ENCODE measurements at places on chromosomes 13 and 19.

DNA sequence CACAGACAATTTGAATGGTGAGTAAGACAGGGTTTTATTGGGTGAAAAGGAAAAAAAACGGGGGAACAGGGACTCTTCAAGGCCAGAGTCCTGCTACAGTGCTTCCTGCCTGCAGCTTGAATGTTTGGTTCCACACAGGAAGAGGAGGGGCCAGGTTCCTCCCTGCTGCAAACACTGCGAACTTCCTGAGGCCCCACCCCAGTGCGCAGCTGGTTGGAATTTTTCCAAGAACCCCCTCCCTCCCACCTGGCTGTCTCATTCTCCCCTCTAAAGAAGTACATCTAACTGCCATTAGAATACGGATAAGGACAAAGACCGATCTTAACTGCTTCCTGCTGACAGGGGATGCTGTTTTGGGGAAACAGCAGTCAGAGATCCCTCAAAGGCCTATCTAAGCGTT is 184.9 kb downstream of the GGACT start:
- DNase-seq, result no peak

GRCh38 chr13:25581351-25581750 is 209.6 kb downstream of the ATP8A2 start:
- DNase-seq, result no peak

DNA sequence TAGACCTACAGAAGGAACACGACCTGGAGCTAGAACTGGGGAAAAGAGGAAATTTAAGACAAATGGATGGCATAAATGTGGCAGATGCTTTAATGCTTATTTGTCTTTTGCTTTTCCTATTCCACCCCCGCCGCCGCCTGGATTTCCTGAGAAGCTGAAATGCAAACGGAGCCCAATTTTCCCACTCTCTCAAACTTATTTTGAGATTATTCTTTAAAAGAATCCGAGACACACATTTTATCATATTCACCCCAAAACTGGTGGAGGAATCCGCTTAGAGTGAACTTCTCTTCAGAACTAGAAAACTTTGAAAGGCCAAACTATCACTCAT is 5.8 kb downstream of the POU4F1 start:
- no peak for DNase-seq

GRCh38 chr19:23095418-23095817 is 21.4 kb upstream of the ZNF730 start:
- DNase-seq, result no peak

DNA sequence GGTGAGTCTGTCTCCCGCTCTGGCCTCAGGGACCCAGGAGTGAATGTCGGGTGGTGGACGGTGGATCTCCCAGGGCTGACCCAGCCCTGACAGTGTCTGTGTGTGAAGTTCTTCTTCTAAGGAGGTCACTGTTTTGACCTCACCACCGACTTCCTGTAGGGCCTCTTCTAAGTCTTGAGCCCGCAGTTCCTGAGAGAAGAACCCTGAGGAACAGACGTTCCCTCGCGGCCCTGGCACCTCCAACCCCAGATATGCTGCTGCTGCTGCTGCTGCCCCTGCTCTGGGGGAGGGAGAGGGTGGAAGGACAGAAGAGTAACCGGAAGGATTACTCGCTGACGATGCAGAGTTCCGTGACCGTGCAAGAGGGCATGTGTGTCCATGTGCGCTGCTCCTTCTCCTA is at the start of gene SIGLEC7:
TSS of gene SIGLEC7 (plus strand) at position 183 of the 400 bp plus-strand sequence. CDS start at position 252, 69 bp downstream.
- no peak for DNase-seq

GRCh38 chr19:7622933-7623685 is 6.2 kb downstream of the XAB2 start:
- DNase-seq, result no peak

- DNase-seq, result no peak
Observed at GRCh38 chr19:41697198-41697855, 9.3 kb upstream of the CEACAM7 start.

- DNase-seq, result no peak
Observed at GRCh38 chr19:56974556-56975207, 134.2 kb upstream of the PEG3 start.

GRCh38 chr13:24724714-24725113 is 39.3 kb upstream of the RNF17 start:
- DNase-seq, result no peak

GRCh38 chr19:32324631-32325285 is 20.7 kb upstream of the ZNF507 start:
- DNase-seq, result no peak

DNA sequence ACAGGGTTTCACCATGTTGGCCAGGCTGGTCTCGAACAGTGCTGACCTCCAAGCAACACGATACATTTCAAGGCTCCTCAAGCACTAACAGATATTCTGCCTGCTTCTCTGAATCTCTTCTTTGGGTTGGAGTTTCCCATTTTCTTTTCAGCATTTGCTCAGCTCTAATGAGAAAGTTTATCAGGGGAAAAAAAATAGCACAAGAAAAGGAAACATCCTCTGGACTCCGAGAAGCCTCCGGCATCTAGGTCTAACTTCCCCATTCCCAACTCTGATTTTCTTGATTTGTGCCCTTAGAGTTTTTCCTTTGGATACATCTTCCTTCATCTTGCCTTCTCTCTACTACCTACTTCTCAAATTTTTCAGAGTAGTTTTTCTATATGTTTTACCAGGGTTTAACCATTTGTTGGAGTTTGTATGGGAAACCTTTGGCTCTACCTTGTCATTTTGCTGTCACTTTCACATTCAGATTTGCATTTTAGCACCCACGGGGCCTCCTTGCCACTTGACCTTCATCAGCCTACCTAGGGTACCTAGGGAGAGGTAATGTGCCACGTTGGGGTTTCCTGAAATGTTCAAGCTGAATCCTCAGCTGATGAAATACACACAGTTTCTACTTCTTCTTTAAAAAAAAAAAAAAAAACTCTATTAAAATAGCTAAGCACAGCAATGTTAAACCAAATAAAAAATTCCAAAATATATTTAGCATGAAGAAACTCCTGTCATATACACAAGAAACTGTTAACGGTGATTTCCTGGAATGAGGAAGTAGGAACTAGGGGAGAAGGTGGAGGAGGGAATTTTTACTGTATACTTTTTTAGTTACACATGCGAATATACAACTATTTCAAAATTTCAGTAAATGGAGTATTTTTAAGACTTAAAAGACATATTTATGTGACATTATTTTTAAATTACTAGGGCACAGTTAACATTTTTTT is 5.1 kb upstream of the USP12 start:
- no peak for DNase-seq

DNA sequence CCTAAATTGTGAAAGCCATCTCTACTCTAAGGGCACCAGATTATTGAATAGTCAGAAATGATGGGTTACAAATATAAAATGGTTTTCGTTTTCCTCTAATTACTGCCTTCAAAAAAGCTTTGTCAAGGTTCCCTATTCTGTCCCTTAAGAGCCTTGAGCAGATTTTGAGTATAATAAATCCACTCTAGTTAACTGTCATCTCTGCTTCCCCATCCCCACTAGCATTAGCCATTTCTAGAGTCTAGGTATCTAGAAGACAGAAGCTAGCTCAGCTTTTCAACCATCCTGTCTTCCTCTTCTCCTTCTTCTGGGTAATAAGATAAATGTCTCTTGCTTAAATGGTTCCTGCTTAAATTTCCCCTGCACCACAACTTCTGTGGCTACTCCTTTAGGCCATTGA is 290.4 kb downstream of the DACH1 start:
- DNase-seq, result no peak

DNA sequence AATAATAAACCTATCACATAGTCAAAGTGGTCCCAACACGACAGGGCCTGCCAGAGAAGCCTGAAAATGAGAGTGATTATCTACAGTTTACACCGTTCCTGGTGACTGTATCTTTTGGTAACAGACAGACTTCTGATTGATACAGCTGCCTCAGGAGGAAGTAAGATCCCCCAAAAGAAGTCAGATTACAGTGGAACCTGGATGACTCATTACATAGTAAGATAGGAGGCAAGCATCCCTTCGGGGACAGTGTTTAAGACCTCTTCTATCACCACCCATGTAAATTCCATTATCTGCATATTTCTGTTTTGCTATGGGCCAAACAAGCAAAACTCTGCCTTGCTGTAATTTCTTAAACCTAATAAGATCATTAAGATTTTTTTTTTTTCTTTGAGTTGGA is 44.0 kb upstream of the FLT1 start:
- DNase-seq, result no peak

DNA sequence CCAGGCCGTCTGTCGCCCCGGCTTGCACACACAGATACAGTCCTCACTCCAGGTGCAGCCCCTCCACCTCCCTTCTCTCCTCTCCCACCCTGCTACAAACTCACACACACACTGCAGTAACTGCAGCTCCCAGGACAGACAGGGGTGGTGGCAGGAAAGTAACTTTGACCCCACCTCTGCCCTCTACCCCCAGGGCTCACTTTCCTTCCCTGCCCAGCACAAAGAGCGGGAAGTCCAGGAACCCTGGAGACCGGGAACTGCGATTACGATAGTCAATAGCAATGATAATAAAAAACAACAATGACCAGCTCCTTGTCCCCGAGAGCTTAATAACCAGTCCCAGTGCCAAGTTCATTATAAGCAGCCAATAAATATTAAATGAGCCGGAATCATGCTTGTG is at the start of gene CEACAM20:
TSS of gene CEACAM20 (minus strand) at position 140 of the 400 bp plus-strand sequence. CDS start 166 bp downstream, outside the sequence.
- DNase-seq, result no peak

- no peak for DNase-seq
Observed at GRCh38 chr13:102845289-102845629, 573 bp upstream of the ERCC5 start.

DNA sequence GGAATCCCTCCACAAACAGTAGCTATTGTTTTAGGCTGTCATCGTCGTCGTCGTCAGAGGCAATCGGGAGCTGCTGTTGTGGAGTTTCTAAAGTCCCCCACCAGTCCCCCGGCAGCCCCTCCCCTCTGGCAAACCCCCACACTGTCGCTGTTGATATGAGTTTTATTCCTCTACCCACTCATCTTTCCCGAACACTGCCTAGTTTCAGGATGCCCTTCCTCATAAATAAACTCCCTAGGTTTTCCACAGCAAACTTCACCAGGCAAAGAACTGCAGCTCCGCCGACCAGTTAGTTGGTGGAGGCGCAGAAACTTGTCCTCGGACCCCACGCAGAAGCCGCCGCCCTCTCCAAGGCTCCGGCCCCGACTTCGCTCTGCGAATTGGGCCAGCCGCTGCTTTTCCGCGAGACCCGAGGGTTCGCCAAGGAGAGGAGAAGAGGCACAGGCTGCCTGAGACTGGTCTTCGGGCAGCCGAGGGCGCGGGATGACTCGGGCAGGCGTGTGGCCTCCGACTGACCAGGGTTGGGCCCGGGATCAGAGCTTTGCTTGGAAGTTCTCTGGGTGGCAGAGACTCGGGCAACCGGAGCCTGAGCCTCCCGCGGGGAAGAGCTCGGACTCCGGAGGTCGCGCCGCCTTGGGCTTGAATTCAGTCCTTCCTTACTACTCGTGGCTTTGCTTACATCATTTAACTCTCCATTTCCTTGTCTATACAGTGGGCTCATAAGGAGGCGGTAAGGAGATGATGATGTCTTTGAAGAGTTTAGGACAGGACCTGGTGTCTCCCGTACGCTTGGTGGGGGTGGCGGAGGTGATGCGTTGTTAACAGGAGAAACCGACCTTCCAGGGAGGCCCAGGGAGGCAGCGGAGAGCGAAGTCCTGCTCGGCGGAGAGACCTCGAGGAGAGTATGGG is 7.9 kb downstream of the PDX1 start:
- no peak for DNase-seq

- no peak for DNase-seq
Observed at GRCh38 chr19:4360641-4361151, 17.3 kb downstream of the MPND start.

DNA sequence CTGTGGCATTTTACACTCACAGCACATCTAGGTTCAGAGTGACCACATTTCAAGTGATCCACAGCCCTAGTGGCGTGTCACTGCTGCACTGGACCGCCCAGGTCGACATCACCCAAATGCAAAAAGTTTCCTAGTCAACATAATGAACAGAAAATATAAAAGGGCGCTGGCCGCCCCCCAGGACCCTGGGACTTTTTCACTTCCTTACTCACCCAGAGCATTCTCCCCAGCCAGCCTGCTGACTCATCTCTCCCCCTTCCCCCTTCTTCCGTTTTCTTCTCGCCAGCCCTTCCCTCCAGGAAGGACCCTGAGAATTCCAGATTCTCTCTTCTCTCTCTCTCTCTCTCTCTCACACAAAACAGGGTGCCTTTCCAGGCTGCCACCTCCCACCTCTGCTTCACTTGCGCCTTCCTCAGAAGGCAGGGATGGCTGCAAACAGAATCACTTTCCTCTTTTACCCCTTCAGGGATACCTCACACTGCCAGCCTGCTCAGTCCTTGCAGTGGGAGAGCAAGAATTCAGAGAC is 21.0 kb upstream of the GRWD1 start:
- DNase-seq, result no peak

DNA sequence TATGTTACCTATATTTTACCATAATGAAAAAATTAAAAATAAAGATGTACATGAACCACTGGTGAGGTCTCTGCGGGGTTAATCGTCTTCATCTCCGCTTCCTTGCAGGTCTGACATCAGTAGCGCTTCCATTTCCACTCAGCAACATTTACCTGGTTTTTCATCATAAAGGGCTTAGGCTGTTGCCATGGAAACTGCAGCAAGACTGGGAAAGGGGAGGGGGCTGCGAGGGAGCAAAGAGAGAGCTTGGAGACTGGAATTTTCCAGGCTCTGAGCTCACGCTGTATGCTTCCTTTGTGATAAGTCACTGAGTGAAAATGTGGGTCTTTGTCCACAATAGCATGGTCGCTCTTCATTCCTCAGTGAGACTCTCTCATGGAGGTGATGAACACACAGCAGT is 136.6 kb upstream of the USP29 start:
- no peak for DNase-seq

DNA sequence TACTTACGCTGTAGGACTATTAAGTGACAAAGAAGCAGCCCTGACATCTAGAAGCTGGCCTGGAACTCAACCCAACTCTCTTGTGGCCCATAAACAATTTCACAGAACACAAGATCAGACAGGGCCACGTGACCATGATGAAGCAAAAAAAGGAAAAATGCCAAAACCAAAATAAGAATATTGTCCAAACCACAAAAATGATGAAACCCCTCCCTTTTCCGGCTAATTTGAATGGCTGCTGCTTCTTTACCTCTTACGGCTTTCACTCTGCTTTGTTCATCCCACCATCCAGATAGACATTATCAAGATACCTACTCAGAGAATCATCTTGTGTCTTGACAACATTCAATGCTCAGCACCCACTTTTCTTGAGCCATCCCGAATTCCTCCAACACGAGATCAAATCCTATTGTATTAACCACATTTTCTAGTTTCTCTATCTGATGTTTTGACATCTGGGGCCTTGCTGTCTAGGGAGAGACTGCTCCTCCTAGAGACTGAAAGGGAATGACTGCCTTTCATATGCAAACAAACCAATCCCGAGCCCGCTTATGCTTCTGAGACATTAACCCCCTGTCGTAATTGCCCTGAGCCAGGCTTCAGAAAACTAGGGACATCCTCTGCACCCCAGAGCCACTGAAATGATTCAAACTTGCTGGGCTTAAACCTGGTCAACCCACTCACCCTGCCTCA is 186.3 kb downstream of the TDRD3 start:
- no peak for DNase-seq
